ENCODE measurements at places on chromosomes 12 and 14. TPM values are rescaled to one million over a fixed set of nuclear protein-coding genes. Genes with fewer than 3 reads are reported as not detected.

Gene EID3
- 21.9 TPM for total RNA-seq

Gene SLC22A17
- total RNA-seq = 38.8 TPM

DNA sequence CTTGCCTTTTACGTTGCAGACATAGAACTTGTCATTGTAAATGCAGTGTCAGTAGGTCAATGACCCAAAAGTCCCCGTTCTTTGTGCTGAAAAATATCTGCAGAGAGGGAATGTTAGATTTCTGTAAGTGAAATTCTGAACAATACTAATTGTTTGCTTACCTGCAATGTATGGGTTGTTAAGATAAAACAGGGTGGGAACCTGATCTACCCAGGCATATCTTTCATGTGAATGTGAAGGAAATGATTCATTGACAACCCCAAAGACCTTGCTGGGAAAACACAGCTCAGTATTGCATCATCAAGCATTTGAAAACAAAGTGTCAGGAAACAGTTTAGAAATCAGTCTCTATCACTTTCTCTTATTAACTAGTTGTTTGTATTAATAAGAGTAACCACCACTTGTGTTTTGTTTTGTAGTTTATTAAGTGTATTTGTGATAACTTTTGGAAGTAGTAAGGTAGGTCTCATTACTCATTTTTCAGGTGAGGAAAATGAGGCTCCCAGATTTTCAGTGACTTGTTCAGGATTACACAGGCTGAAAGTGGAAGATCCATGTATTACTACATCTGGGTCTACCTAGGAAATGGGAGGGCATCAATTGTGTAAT lies 57.9 kb upstream of the SLC38A2 start:
- DNase-seq = no peak

DNA sequence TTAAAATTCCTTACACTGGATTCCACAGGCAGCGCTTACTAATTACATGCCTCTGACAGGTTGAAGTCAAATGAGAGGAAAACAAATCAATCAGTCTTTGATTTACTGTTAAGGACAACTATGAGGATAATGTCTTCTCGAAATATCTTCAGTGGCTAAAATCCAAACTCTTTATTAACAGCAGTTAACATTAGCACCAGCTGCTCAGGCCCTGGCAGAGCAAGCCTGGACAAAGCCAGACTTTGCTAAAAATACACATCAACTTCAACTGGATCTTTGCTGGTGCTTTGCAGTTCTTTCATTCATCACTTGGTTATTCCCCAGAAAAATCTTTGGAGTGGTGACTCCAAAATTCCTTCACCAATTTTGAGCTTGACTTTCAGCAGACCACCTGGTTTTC lies 98.7 kb downstream of the HECTD4 start:
- DNase-seq = no peak

- DNase-seq = no peak
Measured at GRCh38 chr12:108806921-108807320, 50.5 kb downstream of the SSH1 start.

Gene MON2
- total RNA-seq = 71.7 TPM

GRCh38 chr14:83632375-83632774 lies 1897.6 kb upstream of the FLRT2 start:
- no peak for DNase-seq

- no peak for DNase-seq
Measured at GRCh38 chr14:105490267-105490571, 827 bp upstream of the TEDC1 start.

- DNase-seq = no peak
Measured at GRCh38 chr12:54002915-54003389, 3.0 kb downstream of the HOXC9 start.

Gene DAD1
- total RNA-seq = 115 TPM

Gene DHRS1
- total RNA-seq = 13.9 TPM

Gene PSME1
- 138 TPM for total RNA-seq

GRCh38 chr12:12221560-12221959 lies 45.3 kb downstream of the LRP6 start:
- no peak for DNase-seq

GRCh38 chr14:100104523-100105300 lies 39.5 kb downstream of the EVL start:
- peak; percentile 55 for DNase-seq

- DNase-seq = no peak
Measured at GRCh38 chr14:24813089-24813815, 179.3 kb upstream of the GZMB start.

Gene LGMN
- total RNA-seq = 53.2 TPM

GRCh38 chr12:50572760-50573159 lies 68.0 kb downstream of the DIP2B start:
- DNase-seq = no peak

Gene STAC3
- 1.2 TPM for total RNA-seq

GRCh38 chr12:42924482-42924881 lies 334.9 kb upstream of the PRICKLE1 start:
- no peak for DNase-seq

Gene BEST3
- total RNA-seq = not detected

Gene KRT73
- total RNA-seq = not detected

GRCh38 chr12:26226629-26227360 lies 31.4 kb downstream of the SSPN start:
- peak; percentile 73 for DNase-seq

All from sigmoid colon (tissue), 7 donors.